Activated CD4-positive, alpha-beta T cell treated with anti-CD3 and anti-CD28 coated beads, Interleukin-2, amount 50 U/mL, for 48 hours (primary cell): ENCODE measurements at places on chromosomes 3 and 15.

GRCh38 chr15:101378171-101378755 is 83.2 kb upstream of the SNRPA1 start:
- no peak for DNase-seq

DNA sequence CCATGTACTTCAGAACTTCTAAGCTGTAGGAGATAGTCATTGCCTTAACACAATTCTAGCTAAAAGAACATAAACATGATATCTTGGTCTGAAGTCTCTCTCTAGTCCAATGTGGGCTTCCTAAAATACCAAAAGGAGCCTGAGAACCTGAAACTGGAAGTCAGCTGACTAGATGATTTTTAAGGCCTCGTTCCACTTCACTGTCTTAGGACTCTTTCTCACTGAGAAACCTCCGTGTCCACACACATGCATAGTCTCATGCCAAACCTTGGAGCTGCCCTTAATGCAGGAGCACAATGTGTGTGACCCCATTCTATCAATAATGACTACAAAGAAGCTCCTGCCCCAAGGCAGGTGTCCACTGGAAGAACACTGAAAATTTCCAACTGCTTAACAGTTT is 87.7 kb downstream of the ETFA start:
- DNase-seq, result no peak

- no peak for DNase-seq
These were observed 184.8 kb upstream of the P2RY1 start for GRCh38 chr3:152650177-152650576.

DNA sequence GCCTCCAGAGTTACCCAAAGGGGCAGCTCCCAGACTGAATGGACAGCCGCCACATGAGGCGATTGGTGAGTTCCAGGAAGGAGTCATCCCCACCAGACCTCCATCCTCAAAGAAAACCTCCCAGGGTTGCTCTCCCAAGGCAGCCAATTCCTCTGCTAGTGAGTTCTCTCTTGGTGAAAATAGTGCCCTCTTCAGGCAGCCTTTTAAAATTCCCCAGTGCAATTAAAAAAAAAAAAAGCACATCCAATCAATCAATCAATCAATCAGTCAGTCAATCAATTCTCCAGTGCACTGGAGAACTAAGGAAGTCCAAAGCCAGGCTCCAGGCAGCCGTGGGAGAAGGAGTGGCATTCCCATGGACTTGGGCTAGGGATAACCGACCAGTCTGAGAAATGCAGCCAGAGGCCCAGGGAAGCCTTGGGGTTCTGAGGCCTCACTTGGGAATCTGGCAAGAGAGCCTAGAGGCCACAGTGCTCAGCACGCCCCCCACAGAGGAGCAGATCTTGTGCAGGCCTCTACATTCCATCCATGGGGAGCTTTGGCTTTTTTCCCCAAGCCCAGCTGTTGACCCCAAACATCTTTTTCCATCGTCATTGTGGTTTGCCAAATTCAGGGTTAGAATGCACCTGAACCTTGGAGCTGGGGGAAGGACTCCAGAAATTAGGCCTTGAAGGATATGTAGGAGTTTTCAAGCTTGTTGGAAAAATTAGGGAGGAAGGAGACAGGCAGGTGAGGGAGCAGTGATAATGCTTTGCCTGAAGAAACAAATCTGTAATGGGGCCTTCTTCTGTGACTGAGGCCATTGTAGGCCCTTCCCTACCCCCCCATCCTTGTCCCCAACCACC is 4.8 kb downstream of the PAQR5 start:
- no peak for DNase-seq

GRCh38 chr3:10160346-10160745 is 4.4 kb upstream of the IRAK2 start:
- DNase-seq, result no peak

DNA sequence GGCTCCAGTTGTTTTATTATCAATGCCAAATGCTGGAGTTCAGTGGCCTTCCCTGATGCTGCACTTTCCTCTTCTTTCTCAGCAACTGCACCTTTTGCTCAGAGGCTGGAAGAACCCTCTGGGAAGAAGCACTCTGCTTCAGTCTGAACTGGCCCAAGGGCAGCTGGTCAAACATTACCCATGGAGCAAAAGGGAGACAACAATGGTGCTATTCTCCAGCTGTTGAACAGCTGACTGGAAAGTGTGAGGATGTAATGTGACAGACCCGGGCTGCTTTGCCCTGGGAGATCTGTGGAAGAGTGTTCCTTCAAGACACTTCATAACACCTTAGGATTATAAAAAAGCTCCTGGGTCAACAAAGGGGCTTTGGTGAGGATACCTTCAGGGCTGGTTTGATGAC is 84.9 kb downstream of the EPHB1 start:
- DNase-seq, result no peak

DNA sequence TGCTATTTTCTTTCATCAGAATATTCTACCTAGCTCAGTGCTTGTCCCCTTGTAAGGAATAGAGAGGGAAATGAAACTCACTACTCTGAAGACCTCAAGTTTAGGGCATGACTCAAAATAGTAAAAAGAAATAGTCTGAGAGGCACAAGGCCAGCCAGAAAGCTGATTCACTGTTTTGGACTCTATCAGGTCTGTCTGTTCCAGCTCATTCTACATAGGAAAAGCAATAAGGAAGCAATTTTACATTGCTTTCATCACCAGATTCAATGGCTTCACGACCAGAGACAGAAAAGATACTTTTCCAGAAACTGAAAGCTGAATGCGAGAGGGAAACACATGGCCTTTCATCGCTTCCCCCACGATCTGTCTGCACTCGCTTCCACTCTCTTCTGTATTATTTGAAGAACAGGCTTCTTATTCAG is 276.0 kb downstream of the GBE1 start:
- no peak for DNase-seq

- no peak for DNase-seq
These were observed 18.8 kb upstream of the GATM start for GRCh38 chr15:45397116-45397665.

DNA sequence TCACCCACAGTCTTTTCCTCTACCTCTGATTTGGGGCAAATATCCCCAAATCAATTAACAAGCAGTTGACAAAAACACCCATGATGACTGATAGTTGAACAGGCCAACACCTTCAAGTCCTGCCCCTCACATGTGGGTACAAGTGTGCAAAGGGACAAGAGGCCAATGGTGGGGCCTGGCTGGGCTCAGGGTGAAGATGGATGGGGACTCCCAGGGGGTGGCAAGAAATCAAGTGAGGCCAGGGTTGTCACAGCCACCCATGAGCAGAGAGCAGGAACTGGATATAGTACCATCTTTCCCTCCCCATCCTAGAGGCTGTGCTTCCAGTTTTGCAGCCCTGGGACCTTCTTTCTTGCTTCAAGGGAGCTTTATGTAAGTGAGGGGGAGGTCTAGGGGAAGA is 270.2 kb upstream of the TOPAZ1 start:
- DNase-seq, result no peak
